ENCODE measurements at places on chromosomes 4 and X. TPM values are rescaled to one million over a fixed set of nuclear protein-coding genes. Genes with fewer than 3 reads are reported as not detected.

- no peaks in the 10 kb centered on the region for H3K36me3 ChIP-seq
- DNase-seq: no peak
- H3K27ac ChIP-seq: no peak overlapping the region
- no peak overlapping the region for H3K4me3 ChIP-seq
- H3K27me3 ChIP-seq: no peaks in the 10 kb centered on the region
- H3K4me1 ChIP-seq: no peaks in the 10 kb centered on the region
Measured at GRCh38 chrX:76064825-76065224, 108.0 kb upstream of the PBDC1 start.

DNA sequence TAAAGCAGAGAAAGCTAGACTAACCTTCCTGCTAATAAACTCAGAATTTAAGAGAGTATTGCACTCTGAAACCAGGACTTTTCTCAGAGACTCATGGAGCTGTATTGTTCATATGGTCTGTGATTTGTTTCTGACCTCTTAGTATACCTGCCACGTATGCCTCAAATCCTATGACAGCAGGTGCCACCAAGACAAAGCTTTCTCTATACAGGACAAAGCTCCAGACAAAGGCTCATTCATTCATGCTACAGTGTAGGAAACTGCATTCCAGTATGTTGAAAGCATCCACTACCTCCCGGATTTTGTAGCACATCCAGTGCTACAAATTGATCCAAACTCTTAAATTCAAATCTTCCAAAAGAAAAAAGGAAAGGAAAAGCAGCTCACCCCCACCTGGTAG is 178.3 kb downstream of the CHIC2 start:
- no peak overlapping the region for H3K27ac ChIP-seq
- H3K4me1 ChIP-seq: peaks cover 14% of the 10 kb centered on the region
- no peaks in the 10 kb centered on the region for H3K27me3 ChIP-seq
- no peak overlapping the region for H3K4me3 ChIP-seq
- H3K36me3 ChIP-seq: no peaks in the 10 kb centered on the region

GRCh38 chr4:82893942-82894341 is 3.0 kb upstream of the SEC31A start:
- DNase-seq: peak; percentile 10
- peaks cover 14% of the 10 kb centered on the region for H3K4me1 ChIP-seq
- no peak overlapping the region for H3K4me3 ChIP-seq
- no peaks in the 10 kb centered on the region for H3K27me3 ChIP-seq

The GLRB gene
- 7.2 TPM for total RNA-seq

GRCh38 chr4:82560853-82561785 is 669 bp downstream of the TMEM150C start:
- peaks cover 7% of the 10 kb centered on the region for H3K27me3 ChIP-seq
- H3K27ac ChIP-seq: no peak overlapping the region
- H3K36me3 ChIP-seq: no peaks in the 10 kb centered on the region
- H3K4me1 ChIP-seq: no peaks in the 10 kb centered on the region
- peak; percentile 14 for DNase-seq
- peak overlapping the region; percentile 60 for H3K4me3 ChIP-seq

Measured in hepatocyte (in vitro differentiated cells).